ENCODE measurements at places on chromosomes 2 and 18. TPM values are rescaled to one million over a fixed set of nuclear protein-coding genes. Genes with fewer than 3 reads are reported as not detected.

Gene TXNDC2
- 0.35 TPM for total RNA-seq

Gene IGFBP5
- 2,105 TPM for total RNA-seq

Gene ATP9B
- total RNA-seq, result 72.9 TPM

Gene TTN
- 7.0 TPM for total RNA-seq

Gene C2orf49
- 17.5 TPM for total RNA-seq

Gene UGT1A8
- not detected for total RNA-seq

Gene CCDC74A
- total RNA-seq, result 13.9 TPM

Gene TTR
- total RNA-seq, result not detected

Gene PHLPP1
- 8.1 TPM for total RNA-seq

Gene IL36RN
- not detected for total RNA-seq

Gene PSMA8
- not detected for total RNA-seq

Gene CXCR2
- total RNA-seq, result 3.0 TPM

Gene SKA1
- total RNA-seq, result not detected

Gene SUMO1
- 36.8 TPM for total RNA-seq

Gene HDLBP
- total RNA-seq, result 404 TPM

Gene TRAPPC12
- 121 TPM for total RNA-seq

Gene CRACDL
- 1.9 TPM for total RNA-seq

Gene DES
- 302 TPM for total RNA-seq

Gene STAT4
- 2.7 TPM for total RNA-seq

Gene ABCB11
- total RNA-seq, result not detected

Gene DNAJC5G
- total RNA-seq, result not detected

Gene CHRNG
- not detected for total RNA-seq

Gene TRIM43
- not detected for total RNA-seq

Gene SULT1C4
- not detected for total RNA-seq

Gene ZNF516
- total RNA-seq, result 19.5 TPM

Gene VWA3B
- total RNA-seq, result not detected

Gene CLIP4
- total RNA-seq, result 54.0 TPM

Gene G6PC2
- total RNA-seq, result not detected

Gene C2orf80
- total RNA-seq, result not detected

Gene CFC1B
- total RNA-seq, result not detected

Gene IKZF2
- 16.2 TPM for total RNA-seq

Gene KIAA2012
- not detected for total RNA-seq

Gene ST8SIA5
- 0.14 TPM for total RNA-seq

Gene TMEM163
- 2.5 TPM for total RNA-seq

Gene ANKRD23
- 6.0 TPM for total RNA-seq

Gene GALNT13
- 30.1 TPM for total RNA-seq

Gene CRYGD
- total RNA-seq, result not detected

Gene RNU2-63P
- total RNA-seq, result not detected

Gene SH3RF3
- total RNA-seq, result 37.4 TPM

Gene EVX2
- total RNA-seq, result not detected

Gene STRADB
- total RNA-seq, result 13.8 TPM

Gene SCN2A
- not detected for total RNA-seq

Gene DYNAP
- not detected for total RNA-seq

Gene NYAP2
- total RNA-seq, result not detected

Gene FLACC1
- total RNA-seq, result 4.2 TPM

Gene DNAH7
- total RNA-seq, result 0.68 TPM

Gene KIF5C
- total RNA-seq, result 4.5 TPM

Gene CFAP65
- total RNA-seq, result not detected

Gene NEUROD1
- total RNA-seq, result not detected

Gene DNAH6
- not detected for total RNA-seq

Gene DLX2
- total RNA-seq, result 1.6 TPM

Gene C1QL2
- total RNA-seq, result not detected

Gene C2orf74
- total RNA-seq, result 12.7 TPM

Gene ZNF396
- total RNA-seq, result 4.1 TPM

Gene HOXD4
- total RNA-seq, result 4.8 TPM

Gene DCDC2C
- total RNA-seq, result 6.6 TPM
